ENCODE measurements at places on chromosomes 2 and 18. TPM values are rescaled to one million over a fixed set of nuclear protein-coding genes. Genes with fewer than 3 reads are reported as not detected.

GRCh38 chr18:59742325-59743111, 45.3 kb upstream of the CCBE1 start:
- DNase-seq: no peak

DNA sequence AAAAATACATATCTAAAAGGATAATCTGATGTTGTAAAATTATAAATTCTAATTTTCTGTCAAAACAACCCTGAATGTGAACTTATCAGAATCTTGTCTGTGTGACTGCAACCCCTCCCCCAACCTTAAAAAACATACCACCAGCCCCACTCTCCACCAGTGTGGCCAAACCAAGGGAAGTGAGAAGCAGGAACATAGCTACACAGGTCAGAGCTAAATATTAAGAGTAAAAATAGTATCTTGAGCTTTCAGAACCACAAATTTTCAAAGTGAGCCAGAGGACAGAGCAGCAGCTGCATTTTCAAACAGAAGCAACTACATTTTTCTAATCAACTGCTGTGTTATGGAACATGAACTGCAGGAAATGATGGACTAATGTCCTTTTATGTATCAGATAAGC, 156.7 kb downstream of the SLC4A10 start:
- DNase-seq: no peak

GRCh38 chr18:48990481-48991318, 39.9 kb upstream of the SMAD7 start:
- DNase-seq: no peak

DNA sequence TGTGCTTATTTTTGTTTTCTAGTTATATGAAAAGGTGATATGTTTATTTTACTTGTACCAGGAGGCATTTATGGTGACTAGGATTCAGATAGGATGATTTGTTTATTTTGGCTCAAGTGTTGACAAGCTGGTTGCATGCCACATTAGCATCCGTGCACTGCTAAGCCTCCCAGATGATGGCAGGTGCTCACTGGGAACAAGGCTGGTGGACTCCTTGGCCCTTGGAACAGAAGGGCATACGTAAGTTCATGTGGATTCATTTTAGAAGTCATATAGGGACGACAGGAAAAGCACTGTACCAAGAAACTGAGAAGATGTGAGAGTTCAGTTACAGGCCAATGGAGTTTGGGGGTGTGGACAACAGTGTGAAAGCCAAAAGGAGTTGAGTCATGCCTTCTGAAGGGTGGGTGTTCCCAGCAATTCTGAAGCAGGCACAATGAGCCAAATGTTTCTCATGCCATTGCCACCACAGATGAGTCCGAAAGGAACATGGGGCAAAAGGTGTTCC, 166.2 kb downstream of the PHLPP1 start:
- DNase-seq: no peak

- no peak for DNase-seq
Observed at GRCh38 chr2:227889336-227889735, 17.9 kb downstream of the DAW1 start.

DNA sequence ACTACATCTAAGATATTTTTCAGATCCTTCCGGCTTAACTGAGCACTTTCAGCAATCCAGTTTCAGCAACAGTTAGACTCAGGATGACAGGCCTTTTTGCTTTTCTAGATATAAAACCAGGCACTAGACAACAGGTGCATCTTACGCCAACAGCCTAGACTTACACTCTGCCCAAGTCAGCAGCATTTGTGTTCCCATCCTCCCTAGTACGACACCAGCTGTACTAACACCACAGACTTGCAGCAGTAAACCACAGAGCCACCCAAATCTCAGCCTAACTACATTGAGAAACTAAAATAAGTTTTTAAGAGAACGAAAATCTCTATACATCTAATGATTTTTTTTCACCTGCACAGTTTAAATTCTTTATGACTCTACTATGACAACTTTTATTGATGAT, 89.9 kb upstream of the DNMT3A start:
- DNase-seq: no peak

DNA sequence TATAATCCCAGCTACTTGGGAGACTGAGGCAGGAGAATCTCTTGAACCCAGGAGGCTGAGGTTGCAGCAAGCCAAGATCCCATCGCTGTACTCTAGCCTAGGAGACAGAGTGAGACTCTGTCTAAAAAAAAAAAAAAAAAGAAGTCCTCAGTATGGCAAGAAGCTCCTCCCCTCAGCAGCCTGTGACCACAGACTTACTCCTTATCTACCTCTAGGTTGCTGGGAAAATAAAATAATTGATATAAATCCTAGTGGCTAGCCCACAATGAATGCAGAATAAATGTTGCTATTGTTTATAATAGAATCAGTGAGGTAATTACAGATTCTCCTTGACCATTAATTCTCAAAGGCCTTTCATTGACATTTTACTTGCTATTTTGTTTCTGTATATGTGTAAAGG, 70.6 kb downstream of the IRS1 start:
- DNase-seq: no peak

- no peak for DNase-seq
Observed at GRCh38 chr2:88146590-88146989, 18.7 kb upstream of the FABP1 start.

GRCh38 chr2:36380624-36381481, 25.3 kb downstream of the CRIM1 start:
- DNase-seq: no peak

DNA sequence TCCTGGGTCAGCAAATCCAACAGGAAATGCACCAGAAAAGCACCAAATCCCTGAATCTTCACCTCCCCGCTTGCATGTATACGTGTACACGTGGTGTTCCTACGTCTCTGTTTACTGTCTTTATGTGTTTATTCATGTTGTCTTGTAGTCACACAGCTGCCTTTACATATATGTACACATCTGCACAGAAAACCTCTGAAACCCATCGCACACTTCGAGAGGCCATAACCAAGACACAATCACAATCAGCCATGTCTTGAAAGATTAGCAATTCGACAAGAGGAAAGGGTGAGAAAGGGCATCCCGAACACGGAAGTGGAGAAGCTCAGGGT, 98.1 kb downstream of the PLB1 start:
- no peak for DNase-seq

IL1R2 gene
- 0.36 TPM for polyA plus RNA-seq

All from left renal cortex interstitium (tissue), 4 donors.